ENCODE measurements at places on chromosomes 6 and 20. TPM values are rescaled to one million over a fixed set of nuclear protein-coding genes. Genes with fewer than 3 reads are reported as not detected.

EBF4 gene
- polyA plus RNA-seq, result 31.8 TPM

C20orf141 gene
- not detected for polyA plus RNA-seq

TAB2 gene
- 82.6 TPM for polyA plus RNA-seq

DNA sequence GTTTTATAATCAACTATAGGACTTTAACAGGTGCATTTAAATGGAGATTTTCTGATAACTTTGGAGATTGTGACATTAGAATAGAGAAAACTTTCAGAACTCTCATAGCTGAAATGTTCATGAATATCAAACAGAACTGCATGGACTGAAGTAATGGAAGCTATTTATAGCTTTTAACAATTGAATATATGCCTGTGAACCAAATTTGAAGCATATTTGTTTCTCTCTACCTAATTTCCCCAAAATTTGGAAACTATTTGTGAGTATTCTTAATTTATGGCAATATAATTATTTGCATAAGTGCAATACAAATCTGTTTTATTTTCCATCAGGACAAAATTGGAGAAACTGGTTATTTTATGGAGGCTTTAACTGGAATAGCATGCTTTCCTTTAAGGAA is 96.6 kb downstream of the PLG start:
- DNase-seq, result no peak

DUSP15 gene
- 17.1 TPM for polyA plus RNA-seq

GRCh38 chr6:139376604-139377218 is 2.3 kb upstream of the CITED2 start:
- no peak for DNase-seq

GRCh38 chr6:12149944-12150510 is 137.9 kb downstream of the HIVEP1 start:
- no peak for DNase-seq

TP53TG5 gene
- polyA plus RNA-seq, result 1.6 TPM

GRCh38 chr6:125636671-125637070 is 112.8 kb upstream of the HEY2 start:
- no peak for DNase-seq

GRCh38 chr6:162058281-162058875 is 669.2 kb downstream of the PRKN start:
- DNase-seq, result peak; percentile 12

DNA sequence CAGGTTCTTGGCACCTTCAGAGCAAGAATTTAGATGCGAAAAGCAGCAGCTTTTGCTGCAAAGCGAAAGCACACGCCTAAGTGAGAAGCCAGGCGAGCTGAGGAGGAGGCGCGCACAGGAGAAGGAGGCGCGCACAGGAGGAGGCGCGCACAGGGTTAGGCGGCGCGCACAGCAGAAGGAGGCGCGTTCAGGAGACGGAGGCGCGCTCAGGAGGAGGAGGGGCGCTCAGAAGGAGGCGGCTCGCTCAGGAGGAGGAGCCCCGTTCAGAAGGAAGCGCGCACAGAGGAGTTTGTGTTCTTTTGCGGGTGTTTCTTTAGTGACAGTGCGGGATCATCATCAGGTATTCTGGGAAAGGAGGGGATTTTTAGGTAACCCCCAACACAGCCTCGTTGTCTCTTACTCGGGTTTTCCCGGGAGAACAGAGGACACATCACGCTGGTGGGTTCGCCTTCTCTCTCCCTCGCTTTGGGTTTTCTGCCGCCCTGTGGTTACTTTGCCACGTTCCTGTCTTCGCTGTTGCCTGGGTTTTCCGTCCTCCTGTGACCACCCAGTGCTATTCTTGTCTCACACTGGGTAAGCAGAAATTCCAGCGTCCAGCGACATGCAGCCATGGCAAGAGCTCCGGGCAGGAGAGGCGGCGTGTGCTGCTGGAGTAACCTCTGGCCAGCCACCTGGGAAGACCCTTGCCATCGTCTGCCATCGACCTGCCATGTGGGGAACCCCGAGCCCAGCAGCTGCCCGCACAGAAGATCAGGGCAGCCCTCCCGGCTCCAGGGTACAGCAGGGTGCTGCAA is 47.0 kb downstream of the WDR27 start:
- DNase-seq, result peak; percentile 48

DNA sequence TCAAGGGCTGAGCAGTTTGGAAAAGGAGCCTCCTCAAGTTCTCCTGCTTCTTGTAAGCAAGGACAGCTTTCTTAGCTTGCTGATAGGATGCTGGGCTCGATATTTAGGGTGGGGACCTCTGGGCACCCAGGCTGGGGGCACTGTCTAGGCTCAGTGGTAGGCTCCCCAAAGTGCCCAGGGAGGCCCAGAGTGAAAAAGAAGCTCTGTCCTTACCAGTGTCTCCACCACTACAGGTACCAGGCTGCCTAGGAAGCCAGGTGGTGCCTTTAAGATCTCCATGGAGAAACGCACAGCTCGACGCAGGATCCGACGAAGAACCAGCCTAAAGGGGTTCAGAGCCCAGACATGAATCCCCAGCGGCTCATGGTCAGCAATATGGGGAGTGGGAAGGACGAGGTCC is 6.4 kb downstream of the AARS2 start:
- no peak for DNase-seq

DNA sequence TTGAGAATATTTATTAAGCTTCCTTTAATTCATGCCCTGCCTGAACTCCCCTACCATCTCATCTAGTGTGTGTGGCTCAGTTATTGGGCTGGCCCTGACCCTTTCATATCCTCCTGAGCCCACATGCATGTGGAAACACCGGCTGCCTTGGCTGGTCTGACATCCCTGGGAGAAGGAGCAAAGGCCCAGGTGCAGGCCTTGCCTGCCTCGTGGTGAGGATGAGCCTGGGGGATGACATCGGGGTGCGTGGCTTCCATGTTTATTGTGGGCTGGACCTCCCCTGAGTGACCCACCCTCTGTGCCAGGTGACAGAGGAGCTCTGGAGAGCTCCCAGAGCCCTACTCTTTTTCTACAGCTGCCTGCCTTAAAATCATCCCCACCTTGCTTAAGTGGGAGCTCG is 69.1 kb downstream of the FOXA2 start:
- no peak for DNase-seq

DNA sequence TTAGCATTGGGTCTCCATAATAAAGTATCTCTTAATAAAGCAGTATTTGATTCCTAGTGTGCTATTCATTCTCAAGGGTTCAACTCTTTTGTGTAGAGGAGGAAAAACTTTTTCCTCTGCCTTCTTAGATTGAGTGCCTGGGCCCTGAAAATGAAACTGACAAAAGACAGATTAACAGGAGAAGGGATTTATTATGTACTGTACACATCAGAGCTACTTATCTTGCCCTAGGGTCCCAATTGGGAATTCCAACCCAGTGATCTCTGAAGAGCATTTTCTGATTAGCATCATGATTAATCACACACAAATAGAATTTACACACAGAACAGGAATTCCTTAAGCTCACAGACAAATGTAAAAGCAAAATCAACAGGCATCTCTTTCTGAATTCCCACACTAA is 128.9 kb downstream of the CD164 start:
- no peak for DNase-seq

- no peak for DNase-seq
These were observed 12.3 kb downstream of the TMEM30A start for GRCh38 chr6:75272145-75272840.

- DNase-seq, result no peak
These were observed 41.3 kb downstream of the STK38 start for GRCh38 chr6:36505744-36506534.

- DNase-seq, result no peak
These were observed 143.0 kb downstream of the GMDS start for GRCh38 chr6:2102316-2102883.

GRCh38 chr6:126919947-126920346 is 198.5 kb upstream of the RSPO3 start:
- no peak for DNase-seq

TNFRSF6B gene
- polyA plus RNA-seq, result 0.79 TPM

DNA sequence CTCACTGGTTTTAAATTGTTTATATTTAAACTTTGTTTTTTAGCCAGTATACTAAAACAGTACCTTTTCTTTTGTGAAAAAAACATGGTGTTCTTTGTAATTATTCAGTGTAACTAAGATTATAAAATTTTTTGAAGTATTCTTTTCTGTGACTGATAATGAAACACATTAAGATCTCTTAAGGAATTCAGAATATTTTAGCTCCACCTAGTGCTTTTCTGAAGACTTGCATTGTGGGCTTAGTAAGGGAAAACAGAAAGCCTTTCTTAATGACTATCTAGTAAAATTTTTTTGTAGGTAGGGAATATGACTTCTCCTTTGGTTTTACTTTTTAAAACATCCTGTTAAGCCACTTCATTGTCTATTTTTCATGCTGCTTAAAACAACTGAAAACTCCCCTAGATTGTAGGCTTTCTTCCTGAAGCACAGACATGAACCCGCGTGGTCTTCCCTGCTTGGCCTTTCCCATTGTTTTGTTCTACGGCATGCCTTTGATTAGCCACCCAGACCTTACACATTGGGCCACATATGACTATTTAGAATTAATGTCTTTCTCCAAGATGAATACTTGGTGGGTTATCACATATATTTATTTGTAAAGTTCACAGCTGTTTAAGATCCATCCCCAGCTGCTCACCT is 72.1 kb downstream of the AFDN start:
- DNase-seq, result peak; percentile 13

GRCh38 chr6:106702451-106703110 is 73.2 kb downstream of the QRSL1 start:
- no peak for DNase-seq

- no peak for DNase-seq
These were observed 508.9 kb downstream of the CDH26 start for GRCh38 chr20:60467078-60467477.

- DNase-seq, result no peak
These were observed 566.8 kb downstream of the TFAP2A start for GRCh38 chr6:9848094-9848493.

- DNase-seq, result no peak
These were observed 60.4 kb downstream of the HAO1 start for GRCh38 chr20:7879883-7880282.

DNA sequence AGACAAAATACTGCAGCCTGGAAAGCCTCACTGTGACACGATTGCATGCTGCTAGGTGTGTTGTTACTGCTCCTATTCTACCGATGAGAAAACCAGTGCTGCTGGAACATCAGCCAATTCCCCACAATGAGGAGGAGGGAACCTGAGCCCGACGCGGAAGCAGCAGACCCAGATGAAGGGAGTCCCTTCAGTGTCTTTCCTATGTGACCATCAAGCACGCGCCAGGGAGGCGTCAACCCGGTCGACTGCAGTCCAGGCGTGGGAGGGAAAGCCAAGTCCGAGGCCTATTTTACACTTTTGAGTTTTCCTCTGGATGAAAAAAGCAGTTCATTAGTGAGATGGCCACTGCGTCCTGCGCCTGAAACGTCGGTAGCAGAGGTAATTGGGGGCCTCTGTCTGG is 63.3 kb downstream of the STK35 start:
- DNase-seq, result no peak

- no peak for DNase-seq
These were observed 50.3 kb downstream of the MYB start for GRCh38 chr6:135231469-135231844.

- no peak for DNase-seq
These were observed 386.6 kb upstream of the ARID1B start for GRCh38 chr6:156390621-156391020.

LYRM2 gene
- 41.8 TPM for polyA plus RNA-seq

DNA sequence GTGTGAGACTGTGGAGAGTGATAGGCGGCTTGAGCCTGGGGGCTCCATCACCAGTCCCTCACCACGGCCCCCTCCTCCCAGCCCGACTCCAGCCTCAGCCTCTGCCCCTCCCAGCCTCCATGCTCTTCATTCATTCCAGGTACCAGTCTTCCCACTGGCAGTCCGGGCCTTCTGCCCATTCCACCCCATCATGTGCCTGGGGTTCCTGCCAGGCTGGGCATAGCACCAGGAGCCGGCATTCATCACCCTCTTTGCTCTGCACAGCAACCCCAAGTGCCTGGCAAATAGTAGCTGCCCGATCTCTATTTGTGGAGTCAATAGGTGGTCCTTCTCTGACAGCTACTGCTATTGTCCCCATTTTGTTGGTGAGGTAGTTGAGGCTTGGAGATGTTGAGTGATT is 39.6 kb upstream of the GTSF1L start:
- DNase-seq, result no peak

DNA sequence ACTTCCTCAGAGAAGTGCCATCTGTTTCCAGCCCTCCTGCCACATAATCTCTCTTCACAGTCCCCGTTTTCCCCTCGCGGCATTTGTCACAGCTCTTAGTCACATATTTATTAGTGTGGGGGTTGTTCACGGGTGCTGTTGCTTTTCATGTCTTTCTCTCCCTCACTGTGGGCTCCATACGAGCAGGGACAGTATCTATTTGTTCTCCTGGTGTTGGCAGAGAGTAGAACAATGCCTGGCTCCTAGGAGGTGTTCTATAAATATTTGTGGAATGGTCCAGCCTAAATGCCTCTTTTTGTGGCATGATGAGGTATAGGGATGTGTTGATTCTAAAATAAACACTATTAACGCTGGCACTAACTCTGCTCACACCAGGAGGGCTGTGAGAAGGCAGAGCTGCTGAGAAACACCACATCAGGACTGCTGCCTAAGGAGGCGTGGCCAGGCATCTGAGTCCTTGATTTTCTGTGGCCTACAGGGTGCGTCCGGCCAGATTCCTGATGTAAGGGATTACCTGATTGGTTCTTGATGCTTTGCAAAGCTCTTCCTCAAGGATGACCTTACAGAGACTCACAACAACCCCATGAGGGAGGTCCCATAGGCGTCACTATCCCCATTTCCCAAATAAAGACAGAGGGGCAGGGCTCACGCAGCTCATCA is 219.8 kb upstream of the ARID1B start:
- no peak for DNase-seq

DNA sequence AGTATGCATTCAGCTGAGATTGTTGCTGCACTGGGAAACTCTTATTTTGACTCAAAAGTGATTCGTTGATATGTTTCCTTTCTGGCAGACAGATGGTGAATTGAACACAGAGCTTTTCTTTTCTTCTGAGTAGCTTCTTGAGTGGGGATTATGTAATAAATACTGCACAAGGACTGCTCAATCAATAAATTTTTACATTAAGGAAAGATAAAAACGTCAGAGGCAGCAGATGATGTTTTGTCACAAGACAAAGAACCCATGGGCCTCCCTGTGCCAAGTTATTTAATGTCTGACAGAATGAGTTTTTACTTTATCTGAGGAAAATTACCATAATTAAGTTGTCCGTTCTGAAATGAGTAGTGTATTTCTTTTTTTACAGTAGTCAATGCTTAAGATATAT is 460.3 kb downstream of the UTRN start:
- no peak for DNase-seq

CNR1 gene
- 1.0 TPM for polyA plus RNA-seq

DNA sequence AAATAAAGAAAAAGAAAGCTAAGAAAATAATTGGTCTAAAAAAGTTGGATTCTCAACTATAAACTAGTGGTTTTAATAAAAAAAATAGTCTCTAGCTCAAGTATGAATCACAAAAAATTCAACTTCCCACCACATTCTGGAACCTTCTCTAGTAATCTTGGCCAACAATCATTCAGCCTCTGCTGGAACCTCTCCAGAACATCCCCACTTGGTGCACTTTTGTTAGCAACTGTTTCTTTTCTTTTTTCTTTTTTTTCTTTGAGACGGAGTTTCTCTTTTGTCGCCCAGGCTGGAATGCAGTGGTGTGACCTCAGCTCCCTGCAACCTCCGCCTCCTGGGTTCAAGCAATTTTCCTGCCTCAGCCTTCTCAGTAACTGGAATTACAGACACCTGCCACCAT is 35.7 kb downstream of the TXLNB start:
- no peak for DNase-seq

GRCh38 chr6:54327631-54328030 is 19.4 kb downstream of the TINAG start:
- DNase-seq, result no peak

PTCHD4 gene
- polyA plus RNA-seq, result 2.0 TPM

Data from renal cortex interstitium (tissue), 15 donors.